ENCODE measurements at places on chromosomes 16 and 17.

- no peak for DNase-seq
Observed at GRCh38 chr17:38425744-38426143, 2.5 kb upstream of the ARHGAP23 start.

DNA sequence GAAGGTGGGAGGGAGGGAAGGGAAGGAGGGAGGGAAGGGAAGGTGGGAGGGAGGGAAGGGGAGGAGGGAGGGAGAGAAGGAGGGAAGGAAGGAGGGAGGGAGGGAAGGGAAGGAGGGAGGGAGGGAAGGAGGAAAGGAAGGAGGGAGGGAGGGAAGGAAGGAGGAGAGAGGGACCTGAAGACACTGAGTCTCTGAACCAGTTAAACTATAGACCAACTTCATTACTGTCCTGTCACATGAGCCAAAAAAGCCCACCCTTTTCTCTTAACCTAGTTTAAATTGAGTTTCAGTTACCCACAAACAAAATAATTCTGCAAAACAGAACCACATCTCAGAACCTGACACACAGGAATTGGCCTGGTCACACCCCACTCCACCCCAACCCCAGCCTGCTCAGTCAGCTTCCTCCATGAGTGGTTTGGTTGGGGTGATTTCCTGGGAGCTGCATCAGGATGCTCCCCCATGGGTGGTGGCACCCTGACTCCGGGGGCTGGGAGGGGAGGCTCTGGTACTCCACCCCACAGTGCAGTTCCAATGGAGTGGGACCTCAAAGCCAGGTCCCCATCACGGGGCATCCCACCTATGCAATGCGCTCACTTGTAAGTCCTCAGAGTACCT, 4.7 kb upstream of the PRR29 start:
- DNase-seq: no peak

DNA sequence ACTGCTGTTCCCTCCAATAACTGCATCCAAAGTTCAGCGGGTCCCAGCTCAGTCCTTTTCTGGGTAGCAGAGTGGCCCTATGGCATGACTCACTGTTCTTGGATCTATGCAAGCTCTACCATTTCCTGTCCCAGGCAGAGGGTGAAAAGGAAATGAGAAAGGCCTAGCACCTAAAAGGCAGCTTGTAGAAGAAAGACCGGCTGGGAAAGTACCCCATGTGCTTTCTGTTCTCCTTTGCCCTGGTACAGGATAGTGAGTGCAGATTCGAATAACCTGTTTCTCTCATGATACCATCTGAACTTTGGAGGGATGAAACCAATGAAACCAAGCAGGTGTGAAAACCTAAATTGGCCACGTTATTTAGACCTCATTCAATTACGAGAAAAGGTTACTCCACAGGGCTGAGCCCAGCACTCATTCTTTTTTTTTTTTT, 12.7 kb upstream of the HASPIN start:
- peak; percentile 59 for DNase-seq

DNA sequence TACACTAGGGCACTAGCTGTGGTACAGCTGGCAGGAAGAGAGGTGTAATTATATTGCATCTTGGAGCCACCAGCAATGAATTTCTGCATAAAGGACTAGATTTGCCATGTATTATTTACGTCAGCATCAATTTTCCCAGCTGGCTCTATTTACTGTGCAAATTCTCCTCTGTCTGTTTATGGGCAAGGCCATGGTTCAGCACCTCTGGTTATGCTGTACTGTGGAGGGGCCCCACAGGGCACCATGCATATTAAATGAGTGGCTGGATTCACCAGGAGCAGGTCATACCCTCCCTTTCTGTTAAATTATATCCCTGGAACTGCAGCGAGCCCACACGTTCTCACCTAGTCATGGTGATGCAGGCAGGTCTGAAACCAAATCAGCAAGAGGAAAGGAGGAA, 19.8 kb downstream of the RAD51D start:
- DNase-seq: no peak

- no peak for DNase-seq
Observed at GRCh38 chr17:76394166-76394565, 9.8 kb downstream of the SPHK1 start.

GRCh38 chr17:49967205-49967604, 1.8 kb upstream of the DLX4 start:
- DNase-seq: no peak

DNA sequence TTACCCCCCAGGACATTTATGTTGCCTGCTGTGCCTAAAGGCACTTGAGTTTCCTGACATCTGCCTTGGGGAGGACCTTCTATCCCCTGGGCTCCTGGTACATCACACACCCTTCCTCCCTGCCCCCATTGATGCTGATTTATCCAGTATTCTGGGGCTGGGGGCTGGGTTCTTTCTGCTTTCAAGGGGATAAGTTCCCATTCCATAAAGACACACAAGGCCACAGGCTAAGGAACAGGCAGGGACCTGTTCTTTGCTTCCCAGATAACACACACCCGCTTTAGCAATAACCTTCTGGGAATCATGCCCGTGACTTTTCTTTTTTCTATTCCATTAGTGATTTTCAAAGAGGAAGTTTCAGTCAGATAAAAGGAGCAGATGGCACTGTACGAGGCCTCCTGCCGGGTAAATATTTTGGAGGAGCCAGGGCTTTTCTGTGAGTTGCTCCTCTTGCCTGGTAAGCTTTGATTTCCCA, 30.6 kb downstream of the CHD9 start:
- no peak for DNase-seq

- DNase-seq: no peak
Observed at GRCh38 chr17:37478187-37478586, 11.5 kb upstream of the DUSP14 start.

DNA sequence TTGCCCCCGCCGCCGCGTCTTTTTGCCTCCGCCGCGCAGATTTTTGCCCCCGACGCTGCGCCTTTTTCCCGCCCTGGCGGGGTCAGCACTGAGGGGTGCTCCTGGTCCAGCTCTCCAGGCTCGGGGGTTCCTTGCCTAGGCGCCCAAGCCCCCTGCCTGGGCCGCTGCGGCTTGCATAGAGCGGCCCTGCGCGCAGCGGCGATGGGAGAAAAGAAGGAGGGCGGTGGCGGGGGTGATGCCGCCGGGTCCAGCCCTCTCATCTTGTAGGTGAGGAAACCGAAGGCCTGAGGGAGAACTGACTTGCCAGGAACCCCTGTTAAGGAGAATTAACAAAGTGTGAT, 330.8 kb upstream of the WSB1 start:
- DNase-seq: no peak

- DNase-seq: no peak
Observed at GRCh38 chr17:44543905-44544523, 13.3 kb upstream of the FZD2 start.

- no peak for DNase-seq
Observed at GRCh38 chr16:4283939-4284338, 11.1 kb upstream of the TFAP4 start.

- peak; percentile 68 for DNase-seq
Observed at GRCh38 chr17:81345228-81346089, 49.8 kb upstream of the BAHCC1 start.

DNA sequence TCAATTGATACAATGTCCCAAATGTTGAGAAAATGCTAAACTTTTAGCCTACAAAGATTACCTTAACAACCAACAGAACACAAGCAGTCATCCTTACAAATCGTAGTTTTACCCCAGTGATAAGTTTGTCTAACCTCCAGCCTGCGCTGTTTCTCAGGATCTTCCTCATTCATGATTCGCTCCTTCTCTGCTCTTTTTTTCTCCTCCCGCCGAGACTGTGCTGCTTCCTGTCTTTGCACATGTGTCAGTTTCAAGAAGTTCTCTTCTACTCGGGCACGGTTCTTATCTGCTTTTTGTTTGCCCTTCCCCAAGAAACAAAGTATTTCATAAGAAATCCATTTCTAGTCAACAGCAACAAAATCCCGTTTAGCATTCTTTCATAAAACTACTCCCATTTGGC, 10.2 kb upstream of the STRADA start:
- no peak for DNase-seq

GRCh38 chr17:38341035-38341721, 2.6 kb downstream of the GPR179 start:
- DNase-seq: no peak

GRCh38 chr17:59154292-59154720, 680 bp downstream of the SKA2 start:
- peak; percentile 55 for DNase-seq

DNA sequence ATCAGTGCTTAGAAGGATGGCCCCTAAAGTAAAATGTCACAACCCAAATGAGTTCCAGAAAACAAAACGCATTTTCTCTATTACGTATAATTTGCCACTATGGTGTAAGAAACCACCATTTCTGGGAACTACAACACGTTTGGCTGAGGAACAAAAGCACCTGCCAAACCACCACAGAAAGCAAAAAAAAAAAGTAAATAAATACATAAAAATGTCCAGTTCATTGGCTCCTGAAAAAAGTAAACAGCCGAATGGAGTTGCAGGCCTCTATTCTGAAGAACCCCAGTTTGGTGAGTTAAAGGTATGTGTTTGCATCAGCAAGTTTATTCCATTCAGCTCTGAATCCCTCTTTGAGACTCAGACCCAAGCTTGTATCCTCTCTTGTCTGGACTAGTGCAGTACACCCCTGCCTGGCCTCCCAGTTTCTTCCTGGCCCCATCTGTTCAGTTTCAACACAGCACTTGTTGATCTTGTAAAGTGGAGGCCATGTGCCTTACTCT, 36.9 kb downstream of the ERN1 start:
- DNase-seq: no peak

- DNase-seq: peak; percentile 10
Observed at GRCh38 chr17:10633738-10634379, 23.2 kb downstream of the MYH3 start.

DNA sequence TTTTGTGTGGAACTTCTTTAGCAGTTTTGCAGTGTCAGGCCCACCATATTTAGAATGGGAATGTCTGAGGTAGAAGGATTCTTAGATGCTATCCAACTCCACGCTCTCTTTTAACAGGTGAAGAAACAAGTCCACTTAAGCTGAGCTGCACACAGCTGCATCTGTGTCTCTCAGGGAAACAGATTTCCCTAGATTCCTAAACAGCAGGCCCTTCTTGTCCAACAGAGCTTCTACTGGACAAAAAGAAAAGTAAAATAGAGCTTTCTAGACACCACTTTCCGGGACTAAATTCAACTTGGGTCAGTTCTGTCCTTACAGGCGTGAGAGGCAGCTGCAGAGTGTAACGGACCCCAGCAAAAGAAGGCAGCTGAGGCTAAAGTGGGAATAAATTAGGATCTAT, 51.7 kb downstream of the SNX11 start:
- DNase-seq: no peak

DNA sequence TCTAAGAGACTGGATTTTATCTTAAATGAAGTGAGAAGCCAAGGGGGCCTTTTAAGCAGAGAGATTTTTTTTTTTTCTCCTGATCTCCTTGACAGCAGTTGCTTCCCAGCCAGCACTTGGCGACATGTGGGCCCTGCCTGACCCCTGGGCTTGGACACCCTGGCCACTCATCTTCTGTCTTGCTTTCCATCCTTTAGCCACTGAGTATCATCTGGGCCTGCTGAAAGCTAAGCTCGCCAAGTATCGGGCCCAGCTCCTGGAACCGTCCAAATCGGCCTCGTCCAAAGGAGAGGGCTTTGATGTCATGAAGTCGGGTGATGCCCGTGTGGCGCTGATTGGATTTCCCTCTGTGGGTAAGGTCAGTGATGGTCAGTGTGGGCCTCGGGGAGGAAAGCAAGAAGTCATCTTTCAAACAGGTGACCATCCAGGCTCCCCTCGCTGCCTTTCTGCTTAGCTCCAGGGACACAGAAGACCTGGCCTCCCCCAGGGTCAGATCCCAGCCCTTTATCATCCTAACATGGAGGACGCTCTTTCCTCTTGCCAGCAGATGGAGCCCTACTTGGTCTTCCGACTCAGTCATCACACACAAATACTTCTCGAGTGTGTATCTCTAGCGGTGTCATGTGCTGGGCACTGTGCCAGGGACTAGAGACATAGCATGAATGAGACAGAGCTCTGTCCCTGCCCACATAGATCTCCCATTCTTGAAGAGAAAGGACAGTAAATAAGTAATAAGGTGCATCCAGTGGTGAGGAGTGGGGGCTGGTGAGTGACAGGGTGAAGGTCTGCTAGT, 6.1 kb downstream of the DRG2 start:
- DNase-seq: no peak

- DNase-seq: no peak
Observed at GRCh38 chr17:62852195-62852594, 44.1 kb upstream of the MARCHF10 start.

DNA sequence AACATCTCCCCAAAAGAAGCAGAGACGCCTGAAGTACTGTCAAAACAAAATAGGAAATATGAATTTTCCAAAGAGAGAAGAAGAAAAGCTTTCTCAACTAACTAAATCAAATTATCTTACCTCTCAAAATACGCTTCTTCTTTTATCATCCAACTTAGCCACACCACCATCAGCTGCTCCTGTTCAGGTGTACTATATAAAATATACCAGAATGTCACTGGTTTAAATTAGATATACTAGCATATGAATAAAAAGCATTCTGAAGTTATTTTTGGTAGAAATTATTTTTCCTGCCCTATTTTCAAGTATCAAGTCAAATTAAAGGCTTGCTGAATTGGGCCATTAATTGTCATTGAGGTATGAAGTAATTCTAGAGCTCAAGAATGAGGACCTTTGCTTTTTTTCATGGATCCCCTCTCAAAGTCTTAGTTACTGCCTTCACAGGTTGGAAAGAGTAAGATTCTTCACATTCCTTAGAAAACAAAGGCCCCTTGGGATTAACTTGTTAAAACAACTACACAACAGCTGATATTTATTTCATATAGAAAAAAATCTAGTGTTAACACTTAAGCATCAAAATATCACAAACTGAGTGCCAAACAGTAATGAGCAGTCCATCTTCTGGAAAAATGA, 30.1 kb downstream of the INTS2 start:
- no peak for DNase-seq

GRCh38 chr17:65783845-65784334, 222.4 kb upstream of the AXIN2 start:
- DNase-seq: no peak

DNA sequence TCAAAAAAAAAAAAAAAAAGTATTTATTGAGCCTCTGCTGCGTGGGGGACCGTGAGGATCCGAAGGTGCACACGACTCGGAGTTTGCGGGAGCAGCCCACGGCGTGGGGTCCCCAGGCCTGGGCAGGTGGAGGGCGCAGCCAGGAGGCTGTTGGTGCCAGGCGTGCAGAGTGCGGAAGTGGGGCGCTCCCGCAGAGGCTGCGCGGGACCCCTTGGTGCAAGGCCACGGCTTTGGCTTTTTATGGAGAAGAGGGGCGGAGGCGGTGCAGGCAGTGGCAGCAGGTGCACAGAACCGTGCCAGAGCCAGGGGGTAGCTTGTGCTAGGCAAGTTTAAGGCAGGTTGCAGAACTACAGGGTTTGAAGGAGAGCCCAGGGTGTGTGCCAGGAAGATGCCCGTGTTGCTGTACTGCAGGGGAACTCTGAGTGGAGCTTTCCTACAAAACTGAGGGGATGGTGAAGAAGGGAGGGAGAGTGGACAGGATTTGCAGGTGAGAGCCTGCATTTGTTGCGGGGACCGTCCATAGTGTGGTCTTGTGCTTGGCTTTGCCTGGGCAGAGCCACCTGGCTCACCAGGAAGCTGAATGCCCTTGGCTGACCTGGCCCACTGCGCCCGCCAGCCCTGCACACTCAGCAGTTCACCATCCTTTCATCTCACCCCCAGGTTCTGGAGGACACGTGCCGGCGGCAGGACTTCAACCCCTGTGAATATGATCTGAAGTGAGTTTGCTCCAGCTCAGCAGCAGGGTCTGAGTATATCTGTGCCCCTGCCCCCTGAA, 1.3 kb downstream of the ASPSCR1 start:
- DNase-seq: no peak
